ENCODE measurements at places on chromosomes 6 and 20.

GRCh38 chr20:1427457-1428054, 34.7 kb upstream of the FKBP1A start:
- no peak for DNase-seq

GRCh38 chr20:59948212-59948611, 8.0 kb downstream of the FAM217B start:
- DNase-seq: no peak

DNA sequence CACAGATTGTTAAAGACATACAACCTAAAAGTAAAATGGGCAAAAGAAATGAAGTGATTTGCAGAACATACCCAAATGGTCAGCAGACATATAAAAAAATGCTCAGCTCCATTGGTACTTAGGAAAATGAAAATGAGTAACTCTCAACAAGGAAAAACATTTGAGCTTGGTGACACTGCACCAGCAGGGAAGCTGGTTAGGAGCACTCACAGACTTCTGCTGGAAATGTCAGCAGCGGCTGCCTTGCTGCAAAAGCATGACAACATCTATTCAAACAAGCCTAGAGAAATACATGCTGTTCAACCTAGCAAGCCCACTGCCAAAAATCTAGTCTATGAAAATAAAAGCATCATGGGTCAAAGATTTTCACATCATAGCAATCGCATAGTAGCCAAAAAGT, 99.0 kb upstream of the FOXQ1 start:
- no peak for DNase-seq

DNA sequence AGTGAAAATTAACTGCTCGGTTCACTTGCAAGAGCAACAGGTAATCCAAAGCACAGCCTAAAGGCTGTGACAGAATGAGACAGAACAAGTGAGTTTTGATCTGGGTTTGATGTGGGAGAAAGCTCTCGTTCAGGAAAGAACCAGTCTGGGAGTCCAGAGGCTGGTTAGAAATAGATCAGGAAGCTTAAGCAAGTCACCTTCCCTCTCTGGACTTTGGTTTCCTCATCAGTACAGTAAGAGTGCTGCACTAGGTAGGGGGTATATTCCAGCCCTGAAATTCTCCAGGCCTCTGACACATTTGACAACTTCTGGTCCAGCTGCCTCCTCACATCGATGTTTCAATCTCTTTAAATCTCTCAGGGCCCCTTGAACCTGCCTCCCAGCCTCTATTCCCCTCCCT, 33.7 kb upstream of the MDGA1 start:
- no peak for DNase-seq

DNA sequence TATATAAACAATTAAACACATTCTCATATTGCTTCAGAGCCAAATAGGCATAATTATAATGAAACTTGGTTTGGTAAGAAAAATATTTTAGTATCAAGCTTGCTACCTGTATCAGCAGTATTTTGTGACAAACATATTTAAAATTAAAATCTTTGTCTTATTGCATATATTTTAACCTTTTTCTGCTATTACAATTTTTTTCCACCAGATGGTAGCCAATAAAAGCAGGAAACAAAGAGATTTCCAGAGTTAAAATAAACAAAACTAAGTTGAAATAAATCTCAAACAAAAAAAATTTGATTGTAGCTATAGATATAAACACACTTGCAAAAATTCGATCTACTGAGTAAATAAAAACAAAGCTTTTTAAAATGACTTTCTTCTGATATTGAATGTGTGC, 491.3 kb upstream of the GJE1 start:
- DNase-seq: no peak

DNA sequence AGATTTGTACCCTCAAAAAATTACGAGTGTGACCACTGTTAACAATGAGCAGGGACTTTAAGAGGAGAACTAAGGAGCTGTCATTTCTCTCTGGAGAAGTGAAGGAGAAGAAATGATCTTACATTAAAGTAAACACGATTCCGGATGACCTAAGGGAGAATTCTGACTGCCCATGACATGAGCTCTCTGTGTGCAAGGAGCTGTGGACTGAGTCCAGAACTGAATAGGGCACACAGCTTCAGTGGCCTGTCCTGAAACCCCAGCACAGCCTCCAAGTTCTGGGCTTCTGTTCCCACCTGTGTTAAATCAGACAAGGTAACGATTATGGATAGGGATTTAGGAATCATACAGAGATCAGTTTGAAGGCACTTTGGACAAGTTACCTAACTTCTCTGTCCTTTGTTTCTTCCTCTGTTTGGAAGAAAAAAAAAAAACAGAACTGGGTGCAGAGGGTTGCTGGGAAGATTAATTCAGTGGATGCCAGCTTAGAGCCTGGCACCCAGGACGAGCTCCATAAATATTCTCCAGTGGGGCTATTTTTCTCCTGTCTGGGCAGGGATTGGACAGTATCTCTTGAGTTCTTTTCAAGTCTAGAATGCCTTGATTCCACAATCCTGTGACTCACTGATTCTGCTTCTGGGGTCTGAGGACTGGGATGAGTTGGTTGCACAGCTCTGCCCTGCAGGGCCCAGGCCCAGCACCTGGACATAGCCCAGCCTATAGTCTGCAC, 65.7 kb downstream of the MRPL14 start:
- DNase-seq: no peak
